ENCODE measurements at places on chromosomes 16 and 17.

- DNase-seq, result no peak
These were observed 27.9 kb upstream of the BCAR1 start for GRCh38 chr16:75279305-75279704.

DNA sequence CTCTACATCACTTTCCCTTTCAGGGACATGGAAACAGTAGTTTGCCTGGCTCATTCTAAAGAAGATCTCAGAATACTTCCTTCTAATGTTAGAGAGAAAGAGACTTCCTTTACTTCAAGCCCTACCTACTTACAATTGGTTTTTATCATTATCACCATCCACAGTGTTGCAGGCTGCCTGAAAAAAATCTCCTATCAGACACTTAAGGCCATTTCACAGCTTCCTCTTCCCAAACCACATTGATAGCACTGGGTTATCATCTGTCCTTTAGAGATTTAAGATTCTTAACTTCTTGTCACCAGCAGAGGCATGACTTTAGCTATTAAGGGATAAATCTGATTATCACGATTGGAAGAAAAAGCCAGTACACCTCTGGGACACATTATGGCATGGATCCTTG is 178.5 kb upstream of the TBX2 start:
- DNase-seq, result no peak

DNA sequence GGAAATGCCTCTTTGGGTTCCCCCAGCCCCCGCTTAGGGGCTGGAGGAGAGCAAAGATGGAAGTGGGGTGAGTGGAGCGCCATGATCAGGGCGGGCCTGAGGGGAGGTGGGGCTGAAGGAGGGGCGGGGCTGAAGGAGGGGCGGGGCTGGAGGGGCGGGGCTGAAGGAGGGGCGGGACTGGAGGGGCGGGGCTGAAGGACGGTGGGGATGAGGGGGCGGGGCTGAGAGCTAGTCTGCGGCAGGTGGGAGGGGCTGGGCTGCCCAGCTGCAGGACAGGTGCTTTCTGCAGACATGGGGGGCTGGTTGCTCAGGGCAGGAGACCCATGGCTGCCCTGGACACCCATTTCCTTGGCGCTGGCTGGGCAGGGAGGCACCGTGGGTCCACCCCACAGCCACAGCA is 39.1 kb upstream of the PABPN1L start:
- DNase-seq, result no peak

- no peak for DNase-seq
These were observed 6.6 kb downstream of the ANKFN1 start for GRCh38 chr17:56159826-56160380.

GRCh38 chr17:19375732-19376131 is 2.6 kb upstream of the MAPK7 start:
- no peak for DNase-seq
